Thoracic aorta (tissue), 2 donors: ENCODE measurements at places on chromosomes 3 and 15. TPM values are rescaled to one million over a fixed set of nuclear protein-coding genes. Genes with fewer than 3 reads are reported as not detected.

The AHSG gene
- total RNA-seq = not detected

The FGF12 gene
- total RNA-seq = 1.5 TPM

The CLDN18 gene
- total RNA-seq = 7.3 TPM

The XRN1 gene
- 29.0 TPM for total RNA-seq

The NTRK3 gene
- 84.9 TPM for total RNA-seq

The CRTAP gene
- 454 TPM for total RNA-seq

The TM4SF4 gene
- total RNA-seq = not detected

- H3K4me3 ChIP-seq = no peak overlapping the region
- H3K27ac ChIP-seq = no peak overlapping the region
These were observed 7.0 kb downstream of the PSTPIP1 start for GRCh38 chr15:77001966-77002365.

DNA sequence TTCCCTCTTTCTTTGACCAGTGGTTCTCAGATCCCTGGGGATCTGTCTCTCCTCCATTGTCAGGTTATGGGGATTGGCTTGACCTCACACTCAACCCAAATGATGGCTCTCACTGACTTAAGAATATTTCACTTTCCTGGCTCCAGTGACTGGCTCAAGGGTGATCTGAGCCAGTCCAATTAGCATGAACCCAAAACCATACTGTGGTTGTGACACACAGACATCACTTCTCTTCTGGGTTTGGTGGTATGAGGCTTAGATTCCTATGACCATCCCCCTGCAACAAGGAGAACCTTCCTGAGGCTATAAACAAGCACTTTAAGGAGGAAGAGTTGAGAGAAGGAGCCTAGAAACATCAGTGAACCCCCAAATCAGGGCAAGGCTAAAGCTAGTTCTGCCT lies 85.8 kb downstream of the KCNAB1 start:
- H3K4me3 ChIP-seq = no peak overlapping the region
- H3K36me3 ChIP-seq = no peaks in the 10 kb centered on the region
- no peaks in the 10 kb centered on the region for H3K27me3 ChIP-seq
- DNase-seq = no peak

DNA sequence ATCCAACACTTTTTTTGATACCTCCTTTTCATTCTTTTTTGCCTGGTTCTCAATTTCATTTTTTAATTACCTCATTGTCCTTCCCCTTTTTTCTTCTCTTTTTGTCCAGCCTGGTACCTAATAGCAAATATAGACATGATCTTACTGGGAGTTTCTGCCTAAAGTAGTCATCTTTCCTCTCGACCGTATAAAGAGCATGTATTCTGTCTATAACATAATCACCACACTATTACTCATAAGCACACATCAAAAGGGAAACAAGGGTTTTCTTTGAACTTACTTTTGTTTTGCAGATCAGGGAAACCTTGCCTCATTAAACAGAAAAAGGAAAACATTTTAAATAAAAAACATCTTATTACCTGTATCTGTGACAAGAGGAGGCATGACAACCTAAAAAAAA lies 33.0 kb downstream of the FAM98B start:
- no peaks in the 10 kb centered on the region for H3K36me3 ChIP-seq
- DNase-seq = no peak
- H3K4me3 ChIP-seq = no peak overlapping the region
- peaks cover 9% of the 10 kb centered on the region for H3K4me1 ChIP-seq
- no peak overlapping the region for H3K27ac ChIP-seq

- no peak overlapping the region for H3K27ac ChIP-seq
- DNase-seq = no peak
- H3K4me1 ChIP-seq = peaks cover 16% of the 10 kb centered on the region
- no peaks in the 10 kb centered on the region for H3K36me3 ChIP-seq
- H3K27me3 ChIP-seq = no peaks in the 10 kb centered on the region
These were observed 312.4 kb upstream of the SEMA6D start for GRCh38 chr15:47404877-47405276.

- no peak overlapping the region for H3K27ac ChIP-seq
- DNase-seq = no peak
- H3K36me3 ChIP-seq = no peaks in the 10 kb centered on the region
- H3K4me1 ChIP-seq = peaks cover 14% of the 10 kb centered on the region
- H3K4me3 ChIP-seq = no peak overlapping the region
These were observed 624.8 kb upstream of the LMCD1 start for GRCh38 chr3:7876741-7877297.

DNA sequence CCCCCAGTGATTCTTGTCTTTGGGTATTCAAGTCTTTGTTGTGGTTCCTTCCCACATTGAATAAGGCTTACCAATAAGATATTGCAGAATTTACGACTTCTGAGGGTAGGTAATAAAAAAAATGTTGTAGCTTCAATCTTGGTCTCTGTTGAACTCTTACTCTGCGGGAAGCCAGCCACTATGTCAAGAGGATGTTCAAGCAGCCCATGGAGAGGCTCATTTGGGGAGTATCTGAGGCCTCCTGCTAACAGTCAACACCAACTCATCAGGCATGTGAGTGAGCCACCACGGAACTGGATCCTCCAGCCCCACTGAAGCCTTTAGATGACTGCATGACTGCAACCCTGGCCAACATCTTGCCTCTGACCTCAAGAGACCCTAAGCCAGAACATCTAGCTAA lies 3.2 kb upstream of the TBC1D23 start:
- no peak for DNase-seq
- no peak overlapping the region for H3K4me3 ChIP-seq
- H3K27ac ChIP-seq = no peak overlapping the region
- no peaks in the 10 kb centered on the region for H3K36me3 ChIP-seq
- no peaks in the 10 kb centered on the region for H3K27me3 ChIP-seq

DNA sequence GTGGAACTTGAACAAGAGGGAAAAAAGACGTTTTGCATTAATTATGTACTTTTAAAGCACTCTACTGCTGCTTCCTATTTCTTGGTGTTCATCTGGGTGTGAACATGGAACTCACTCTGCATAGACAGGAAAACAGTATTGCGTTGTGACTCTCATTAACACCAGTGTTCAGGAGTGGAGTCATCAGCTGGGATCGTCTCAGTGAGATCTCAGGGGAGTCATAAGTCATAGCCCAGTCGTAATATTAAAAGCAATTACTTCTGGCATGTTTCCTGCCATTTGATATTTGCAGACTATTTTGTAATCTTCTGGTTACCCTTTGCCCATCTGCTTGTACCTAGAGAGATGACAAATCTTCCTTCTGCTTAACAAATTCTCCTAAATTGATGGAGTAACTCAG lies 462.0 kb upstream of the ATP11B start:
- no peak for DNase-seq
- H3K27me3 ChIP-seq = no peaks in the 10 kb centered on the region
- no peaks in the 10 kb centered on the region for H3K4me1 ChIP-seq
- no peak overlapping the region for H3K27ac ChIP-seq

- H3K4me3 ChIP-seq = no peak overlapping the region
- no peak overlapping the region for H3K27ac ChIP-seq
- no peak for DNase-seq
These were observed 20.3 kb downstream of the NIT2 start for GRCh38 chr3:100354850-100355249.

DNA sequence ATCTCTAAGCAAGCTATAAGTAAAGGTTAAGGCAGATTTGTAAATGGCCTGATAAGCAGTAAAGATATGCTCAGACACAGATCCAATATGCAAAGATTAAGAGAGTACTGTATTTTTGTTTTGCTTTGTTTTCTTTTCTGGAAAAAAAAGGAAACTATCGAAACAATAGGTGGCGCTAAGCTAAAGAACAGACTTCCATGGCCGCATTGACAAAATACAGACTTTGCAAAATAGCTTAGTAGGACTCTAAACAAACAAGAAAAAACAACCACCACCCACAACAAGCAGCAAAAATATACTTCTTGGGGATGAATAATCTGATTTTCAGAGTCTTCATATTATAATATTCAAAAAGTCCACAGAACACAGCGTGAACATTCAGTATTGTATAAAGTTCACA lies 758.4 kb upstream of the ROBO1 start:
- H3K27me3 ChIP-seq = no peaks in the 10 kb centered on the region
- no peaks in the 10 kb centered on the region for H3K36me3 ChIP-seq
- DNase-seq = no peak
- H3K4me1 ChIP-seq = no peaks in the 10 kb centered on the region

- H3K27me3 ChIP-seq = no peaks in the 10 kb centered on the region
- H3K36me3 ChIP-seq = no peaks in the 10 kb centered on the region
- H3K4me3 ChIP-seq = peak overlapping the region; percentile 32
- H3K4me1 ChIP-seq = peaks cover 9% of the 10 kb centered on the region
- DNase-seq = no peak
- H3K27ac ChIP-seq = peak overlapping the region; percentile 64
These were observed 36.5 kb downstream of the ATOSA start for GRCh38 chr15:52642386-52643361.

DNA sequence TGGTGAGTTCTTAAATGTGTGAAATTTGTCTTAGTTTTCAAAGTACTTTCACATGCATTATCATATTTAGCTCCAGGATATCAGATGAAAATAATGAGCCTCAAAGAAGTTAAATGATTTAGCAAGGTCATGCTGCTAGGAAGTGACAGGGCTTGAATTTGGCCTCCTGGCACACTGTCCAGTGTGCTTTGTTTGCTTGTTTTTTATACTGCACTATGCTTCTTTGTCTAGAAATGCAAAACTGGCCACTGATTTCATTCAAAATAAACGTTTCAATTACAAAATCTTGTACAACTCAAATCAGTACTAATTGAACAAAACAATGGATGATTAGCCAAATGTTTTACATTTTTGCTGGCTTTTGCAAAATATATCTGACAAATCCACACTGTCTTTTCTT lies 583.3 kb upstream of the CBLB start:
- no peak overlapping the region for H3K27ac ChIP-seq
- no peaks in the 10 kb centered on the region for H3K27me3 ChIP-seq
- no peak overlapping the region for H3K4me3 ChIP-seq
- no peak for DNase-seq
- H3K36me3 ChIP-seq = no peaks in the 10 kb centered on the region
- peaks cover 2% of the 10 kb centered on the region for H3K4me1 ChIP-seq

DNA sequence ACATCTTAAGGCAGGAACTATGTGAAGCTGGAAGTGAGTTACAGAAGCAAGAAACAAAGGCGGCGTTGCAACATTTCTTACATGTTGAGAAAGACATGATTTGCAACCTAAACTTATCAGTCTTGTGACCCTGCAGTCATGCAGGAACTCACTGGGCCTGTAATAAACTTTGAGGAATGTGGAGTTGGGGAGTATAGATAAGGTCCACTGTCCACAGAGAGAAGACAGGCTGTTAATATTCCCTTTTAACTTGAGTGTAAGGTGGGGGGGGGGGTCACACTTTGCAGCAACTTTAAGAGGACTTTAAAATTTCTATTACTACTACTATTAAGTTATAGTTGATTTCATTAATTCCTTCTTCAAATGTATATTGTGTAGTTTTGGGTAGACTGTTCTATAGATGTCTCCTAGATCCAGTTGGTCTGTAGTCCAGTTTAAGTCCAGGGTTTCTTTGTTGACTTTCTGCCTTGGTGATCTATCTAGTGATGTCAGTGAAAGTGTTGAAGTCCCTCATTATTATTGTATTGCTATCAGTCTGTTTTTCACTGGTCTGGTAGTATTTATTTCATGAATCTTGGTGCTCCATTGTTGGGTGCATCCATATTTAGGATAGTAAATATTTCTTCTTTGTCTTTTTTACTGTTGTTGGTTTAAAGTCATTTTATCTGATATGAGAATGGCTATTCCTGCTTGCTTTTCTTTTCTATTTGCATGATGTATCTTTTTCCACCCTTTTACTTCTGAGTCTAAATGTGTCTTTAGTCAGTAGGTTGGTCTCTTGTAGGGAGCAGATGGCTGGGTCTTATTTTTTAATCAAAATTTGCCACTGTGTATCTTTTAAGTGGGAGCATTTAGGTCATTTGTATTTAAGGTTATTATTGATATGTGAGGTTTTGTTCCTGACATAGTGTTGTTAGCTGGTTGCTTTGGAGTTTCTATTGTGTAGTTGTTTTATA lies 15.6 kb upstream of the FAM98B start:
- no peak for DNase-seq
- no peak overlapping the region for H3K27ac ChIP-seq
- no peaks in the 10 kb centered on the region for H3K36me3 ChIP-seq
- no peaks in the 10 kb centered on the region for H3K4me1 ChIP-seq
- H3K4me3 ChIP-seq = no peak overlapping the region

DNA sequence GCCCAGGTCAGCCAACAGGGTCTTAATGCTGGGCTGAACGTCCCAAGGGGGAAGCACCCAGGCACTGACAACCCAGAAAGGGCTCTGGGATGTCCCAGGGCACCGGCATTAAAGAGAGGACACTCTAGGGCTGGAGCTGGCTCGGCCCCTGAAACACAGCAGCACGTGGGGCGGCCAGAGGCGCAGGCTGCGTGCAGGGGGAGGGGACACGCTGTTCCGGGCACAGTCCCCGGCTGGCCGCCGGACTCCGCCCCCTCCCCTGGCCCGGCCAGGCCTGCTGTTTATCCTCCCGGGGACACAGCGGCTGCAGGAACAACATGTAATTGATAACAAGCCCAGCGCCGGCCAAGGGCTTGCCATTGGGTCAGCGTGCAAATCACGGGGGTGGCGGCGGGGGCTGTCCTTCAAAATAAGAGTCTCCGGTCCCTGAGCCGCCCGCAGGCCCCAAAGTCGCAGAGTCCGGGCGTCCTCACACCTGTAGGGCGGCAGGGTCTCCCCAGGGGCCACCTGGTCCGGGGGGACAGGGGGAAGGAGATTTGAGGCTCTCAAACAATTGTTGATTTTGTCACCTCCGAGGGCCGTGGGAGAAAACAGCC lies 1.3 kb downstream of the KLF15 start:
- H3K36me3 ChIP-seq = peaks cover 34% of the 10 kb centered on the region
- peaks cover 22% of the 10 kb centered on the region for H3K4me1 ChIP-seq
- H3K4me3 ChIP-seq = peak overlapping the region; percentile 84
- no peaks in the 10 kb centered on the region for H3K27me3 ChIP-seq
- DNase-seq = peak; percentile 93

GRCh38 chr3:29521751-29522150 lies 240.9 kb downstream of the RBMS3 start:
- H3K4me1 ChIP-seq = peaks cover 64% of the 10 kb centered on the region
- no peaks in the 10 kb centered on the region for H3K36me3 ChIP-seq
- no peaks in the 10 kb centered on the region for H3K27me3 ChIP-seq
- no peak overlapping the region for H3K4me3 ChIP-seq
- no peak for DNase-seq

GRCh38 chr15:66646308-66646707 lies 55.7 kb upstream of the SMAD6 start:
- no peaks in the 10 kb centered on the region for H3K36me3 ChIP-seq
- H3K4me3 ChIP-seq = no peak overlapping the region
- peaks cover 11% of the 10 kb centered on the region for H3K4me1 ChIP-seq
- no peaks in the 10 kb centered on the region for H3K27me3 ChIP-seq
